ENCODE measurements at places on chromosomes 2 and 18.

DNA sequence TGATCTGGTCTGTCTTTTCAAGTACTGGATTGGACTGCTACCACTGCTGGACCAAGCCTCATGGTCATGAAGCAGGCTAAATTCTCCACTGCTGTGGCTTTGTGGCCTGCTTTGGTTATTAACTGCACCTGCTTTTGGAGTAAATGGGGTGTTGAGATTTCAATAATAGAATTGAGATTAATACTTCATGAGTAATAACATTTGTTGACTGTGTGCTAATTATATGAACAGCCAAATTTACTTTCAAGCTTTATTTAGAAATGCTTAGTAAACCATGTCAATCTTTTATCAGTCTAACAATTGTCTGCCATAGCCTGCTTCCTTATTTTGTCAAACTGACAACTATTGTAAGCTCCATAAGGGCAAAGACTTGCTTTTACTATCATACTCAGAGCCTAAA is 27.4 kb upstream of the MTIF2 start:
- no peak for DNase-seq

DNA sequence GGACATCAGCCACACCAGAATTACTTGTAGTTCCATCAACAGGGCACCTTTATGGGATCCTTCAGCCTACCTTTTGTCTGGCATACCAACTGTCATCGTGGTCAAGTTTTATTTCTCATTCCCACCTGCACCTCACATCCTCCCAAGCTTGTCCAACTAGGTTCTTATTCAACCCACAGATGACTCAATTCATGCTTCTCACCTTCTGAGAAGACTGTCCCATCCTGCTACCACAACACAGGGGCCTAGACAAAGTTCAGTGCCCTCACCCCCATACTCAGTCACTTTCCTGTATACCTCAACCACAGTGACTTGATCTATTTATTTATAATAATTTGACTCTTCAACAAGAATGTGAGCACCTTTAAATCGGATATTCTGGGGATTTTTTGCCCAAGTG is 114.4 kb upstream of the ACVR1C start:
- no peak for DNase-seq

DNA sequence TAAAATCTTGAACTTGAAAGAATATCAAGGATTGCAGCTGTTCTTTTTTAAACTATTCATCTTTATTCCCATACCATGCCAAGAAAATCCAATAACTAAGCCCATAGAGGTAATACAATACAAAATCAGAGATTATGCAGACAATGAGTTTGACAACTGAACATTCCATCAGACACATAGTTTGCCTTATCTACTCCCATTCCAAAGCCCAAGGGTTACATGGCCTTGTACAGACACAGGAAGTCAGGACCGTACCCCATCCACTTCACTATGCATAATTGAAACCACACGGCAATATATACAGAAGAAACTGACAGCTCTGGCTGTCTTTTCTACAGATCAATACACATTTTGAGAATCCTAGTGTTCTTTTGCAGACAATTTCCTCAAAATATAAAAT is 181.3 kb downstream of the TMX3 start:
- DNase-seq: no peak

GRCh38 chr2:154589514-154589913 is 109.0 kb upstream of the KCNJ3 start:
- no peak for DNase-seq

- no peak for DNase-seq
Observed at GRCh38 chr18:43175257-43175656, 59.8 kb upstream of the RIT2 start.

DNA sequence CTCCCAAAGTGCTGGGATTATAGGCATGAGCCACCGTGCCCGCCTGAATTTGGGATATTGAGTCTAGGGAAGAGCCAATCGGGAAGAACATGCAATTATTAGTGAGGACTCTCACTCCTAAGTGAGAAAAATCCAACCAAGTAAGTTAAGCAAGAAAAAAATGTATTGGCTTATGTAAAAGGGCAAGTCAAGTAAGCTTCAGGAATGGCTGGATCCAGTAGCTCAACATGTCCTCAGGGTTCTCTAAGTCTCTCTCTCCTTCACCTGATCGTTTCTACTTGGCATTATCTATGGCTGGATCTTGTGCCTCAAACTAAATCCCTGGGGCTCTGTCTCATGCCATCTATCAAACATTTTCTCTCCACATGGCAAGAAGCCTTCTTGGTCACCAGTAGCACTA is 16.1 kb upstream of the CIB4 start:
- DNase-seq: no peak

All from NCI-H1694 (cell line).